ENCODE measurements at places on chromosomes 7 and 10.

- DNase-seq, result no peak
These were observed 147.3 kb downstream of the NRCAM start for GRCh38 chr7:108308903-108309302.

DNA sequence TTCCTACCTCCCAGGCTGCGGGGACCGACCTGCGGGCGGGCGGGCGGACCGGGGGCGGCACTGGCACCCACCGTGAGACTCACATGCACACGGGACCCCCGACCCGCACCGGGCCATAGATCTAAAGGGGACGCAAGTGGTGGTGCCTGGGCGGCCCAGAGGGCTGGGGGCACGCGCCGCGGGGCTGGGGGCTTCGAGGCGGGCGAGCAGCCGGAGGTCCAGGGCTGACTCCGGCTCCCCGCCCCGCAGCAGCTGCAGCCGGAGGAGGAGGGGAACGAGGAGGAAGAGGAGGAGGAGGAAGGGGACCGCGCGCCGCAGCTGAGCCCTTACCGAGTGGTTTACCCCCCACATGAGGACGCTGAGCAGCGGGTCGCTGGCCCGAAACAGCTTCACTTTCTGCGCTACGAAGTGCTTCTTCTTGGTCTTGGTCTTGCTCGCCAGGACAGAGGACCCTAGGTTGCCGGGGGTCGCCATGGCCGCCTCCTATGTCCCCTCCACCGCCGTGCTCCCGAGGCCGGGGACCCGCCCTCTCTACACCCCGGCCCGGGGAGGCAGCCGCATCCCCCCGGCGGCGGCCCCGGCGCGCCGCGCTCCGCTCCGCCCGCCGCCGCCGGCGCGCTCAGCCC, 412 bp downstream of the PIP4K2A start:
- no peak for DNase-seq

DNA sequence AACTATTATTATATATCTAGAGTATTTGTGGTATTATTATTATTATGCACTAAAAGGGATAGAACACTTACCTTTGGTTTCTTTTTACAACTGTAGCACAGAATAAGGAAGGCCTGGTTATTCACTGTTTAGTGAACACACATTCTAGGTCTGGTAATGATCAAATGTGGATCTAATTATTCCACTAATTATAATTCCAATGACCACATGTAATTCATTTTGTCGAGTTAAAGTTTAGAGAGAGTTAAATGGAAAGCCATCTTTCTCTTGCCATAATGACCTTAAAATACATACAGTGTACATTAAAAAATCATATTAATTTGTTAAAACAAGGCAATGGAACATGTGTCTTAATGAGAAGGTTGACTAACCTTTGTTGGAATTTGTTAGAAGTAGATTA, 147.8 kb downstream of the SEM1 start:
- DNase-seq, result no peak

GRCh38 chr10:22230158-22230833, 12.5 kb upstream of the EBLN1 start:
- peak; percentile 4 for DNase-seq

DNA sequence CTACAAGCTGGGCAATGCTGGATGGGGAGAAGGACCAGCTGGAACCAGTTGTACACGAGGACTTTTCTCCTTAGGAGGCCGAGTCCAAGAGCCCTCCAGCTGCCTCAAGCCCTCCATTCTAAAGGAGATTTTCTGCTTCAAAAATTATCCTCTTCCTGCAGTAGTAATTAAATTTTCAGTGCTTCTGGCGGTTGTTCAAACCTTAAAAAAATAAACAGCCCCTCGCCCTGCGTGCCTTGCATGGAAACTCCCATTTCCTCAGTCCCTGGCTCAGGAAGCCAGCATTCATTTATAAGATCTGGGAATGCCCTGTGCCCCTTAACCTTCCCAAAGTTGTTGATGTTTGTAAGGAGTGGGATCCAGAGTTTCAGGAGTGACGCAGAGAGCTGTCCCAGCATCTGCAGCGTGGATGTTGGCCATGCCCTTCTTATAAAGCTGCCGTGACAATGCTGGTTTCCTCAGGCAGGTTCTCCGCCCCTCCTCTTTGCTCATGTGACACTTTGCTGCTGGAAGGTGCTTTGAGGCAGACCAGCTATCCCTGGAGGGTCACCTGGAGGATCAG, 24.0 kb upstream of the ACTR3B start:
- DNase-seq, result no peak
